Activated naive CD4-positive, alpha-beta T cell treated with Interleukin-2 at 50 U/mL for 16 hours (primary cell): ENCODE measurements at places on chromosomes 13 and 19.
A peak's percentile ranks its signal among the peaks of the same experiment; 100 is the strongest.

DNA sequence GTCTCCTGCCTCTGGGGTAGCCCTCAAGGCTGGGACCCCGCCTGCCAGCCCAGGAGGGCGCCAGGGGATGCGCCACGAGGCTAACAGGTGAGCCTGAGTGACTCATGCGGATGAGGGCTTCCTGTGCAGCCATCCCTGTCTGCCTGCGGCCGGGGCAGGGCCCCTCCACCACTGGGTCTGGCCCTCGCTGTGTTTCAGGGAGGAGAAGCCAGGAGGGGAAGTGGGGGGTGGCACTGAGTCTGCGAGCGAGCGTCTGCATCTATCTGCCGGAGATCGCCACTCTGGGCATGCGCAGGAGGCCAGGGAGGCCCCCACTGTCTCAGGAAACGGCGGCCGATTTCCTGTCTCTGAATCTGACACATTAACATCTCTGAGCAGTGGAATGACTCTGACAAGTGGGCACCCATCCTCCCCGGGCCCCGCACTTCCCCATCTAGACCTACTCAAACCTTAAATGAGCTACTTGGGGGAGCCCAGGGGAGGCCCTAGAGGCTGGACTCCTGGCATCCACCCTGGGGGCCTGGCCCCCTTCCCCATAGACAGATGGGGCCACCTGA is 19.7 kb downstream of the RFX1 start:
- peak; percentile 98 for DNase-seq

DNA sequence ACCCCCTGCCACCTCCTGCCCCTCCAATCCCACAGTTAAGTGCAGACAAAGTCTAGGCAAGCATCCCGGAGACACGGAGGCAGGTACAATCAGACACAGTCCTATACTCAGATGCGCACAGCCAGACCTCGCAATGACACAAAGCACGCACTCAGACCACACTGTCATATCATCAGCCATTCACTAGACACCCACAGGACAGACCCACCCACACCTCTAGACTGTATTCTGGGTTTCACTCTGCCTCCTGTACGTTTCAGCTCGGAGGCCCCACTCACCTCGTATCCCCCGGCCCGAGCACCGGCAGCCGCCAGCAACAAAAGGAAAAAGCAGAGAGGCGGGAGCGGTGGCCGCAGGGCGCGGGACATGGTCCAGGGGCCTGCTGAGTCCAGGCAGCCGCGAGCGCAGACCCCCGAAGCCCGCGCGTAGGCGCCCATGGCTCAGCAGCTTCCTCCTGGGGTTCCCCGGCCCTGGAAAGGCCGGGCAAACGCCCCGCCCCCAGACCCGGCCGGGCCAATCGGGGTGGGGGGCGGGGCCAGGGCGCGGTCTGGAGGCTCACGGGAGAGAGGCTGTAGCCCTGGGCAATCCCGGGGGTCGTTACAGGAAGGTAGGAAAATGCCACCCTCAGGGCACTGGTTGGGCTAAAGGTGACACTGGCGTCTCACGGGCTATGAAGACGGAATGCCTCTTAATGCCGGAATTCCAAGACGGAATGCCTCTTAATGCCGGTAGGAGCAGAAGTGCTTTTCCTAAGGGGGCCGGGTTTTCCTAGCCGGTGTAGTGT is at the start of the genes MAN2B1 and WDR83:
Gene MAN2B1 (minus strand): TSS at position 478 of the 784 bp plus-strand sequence. CDS start 41 bp downstream, at position 437.
Gene WDR83 (plus strand): TSS at position 543 of the 784 bp plus-strand sequence. CDS start 2,984 bp downstream, outside the sequence.
- peak; percentile 84 for DNase-seq

DNA sequence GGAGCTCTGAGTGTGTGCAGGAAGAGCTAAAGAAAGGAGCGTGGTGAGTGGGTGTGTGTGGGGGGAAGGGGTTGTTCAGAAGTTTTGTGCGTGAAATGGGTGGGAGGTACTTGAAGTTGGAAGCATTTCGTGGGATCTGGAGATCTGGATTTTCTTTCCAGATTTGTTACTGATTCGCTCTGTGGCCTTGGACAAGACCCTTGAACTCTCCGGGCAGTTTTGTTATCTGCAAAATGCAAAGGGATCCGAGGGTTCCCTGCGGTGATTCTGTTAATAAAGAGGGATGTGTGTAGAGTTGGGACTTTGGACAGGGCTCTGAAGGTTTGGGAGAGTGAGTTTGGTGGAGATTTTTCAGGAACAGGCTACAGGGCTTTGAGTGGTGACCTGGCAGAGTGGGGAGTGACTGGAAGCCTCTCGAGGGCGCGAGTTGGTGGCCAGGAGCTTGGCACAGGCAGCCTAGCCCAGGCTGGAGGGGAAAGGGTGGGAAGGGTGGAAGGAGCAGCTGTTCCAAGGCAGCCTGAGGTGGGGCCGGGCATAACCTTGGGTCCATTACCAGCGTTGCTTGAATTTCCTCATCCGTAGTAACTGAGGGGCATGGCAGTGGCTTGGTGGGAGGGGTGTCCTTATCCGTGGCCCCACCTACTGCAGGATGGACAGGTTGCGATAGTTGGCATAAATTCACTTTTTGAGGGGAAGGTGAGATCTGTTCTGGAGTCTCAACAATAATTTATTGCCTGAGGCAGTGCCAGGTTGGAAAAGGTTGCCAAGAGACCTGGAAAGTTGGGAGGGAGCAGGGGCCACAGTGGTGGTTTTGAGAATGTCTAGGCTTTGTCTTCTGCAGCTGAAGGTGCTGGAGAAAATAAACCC is 2.1 kb downstream of the ACTN4 start:
- no peak for DNase-seq

DNA sequence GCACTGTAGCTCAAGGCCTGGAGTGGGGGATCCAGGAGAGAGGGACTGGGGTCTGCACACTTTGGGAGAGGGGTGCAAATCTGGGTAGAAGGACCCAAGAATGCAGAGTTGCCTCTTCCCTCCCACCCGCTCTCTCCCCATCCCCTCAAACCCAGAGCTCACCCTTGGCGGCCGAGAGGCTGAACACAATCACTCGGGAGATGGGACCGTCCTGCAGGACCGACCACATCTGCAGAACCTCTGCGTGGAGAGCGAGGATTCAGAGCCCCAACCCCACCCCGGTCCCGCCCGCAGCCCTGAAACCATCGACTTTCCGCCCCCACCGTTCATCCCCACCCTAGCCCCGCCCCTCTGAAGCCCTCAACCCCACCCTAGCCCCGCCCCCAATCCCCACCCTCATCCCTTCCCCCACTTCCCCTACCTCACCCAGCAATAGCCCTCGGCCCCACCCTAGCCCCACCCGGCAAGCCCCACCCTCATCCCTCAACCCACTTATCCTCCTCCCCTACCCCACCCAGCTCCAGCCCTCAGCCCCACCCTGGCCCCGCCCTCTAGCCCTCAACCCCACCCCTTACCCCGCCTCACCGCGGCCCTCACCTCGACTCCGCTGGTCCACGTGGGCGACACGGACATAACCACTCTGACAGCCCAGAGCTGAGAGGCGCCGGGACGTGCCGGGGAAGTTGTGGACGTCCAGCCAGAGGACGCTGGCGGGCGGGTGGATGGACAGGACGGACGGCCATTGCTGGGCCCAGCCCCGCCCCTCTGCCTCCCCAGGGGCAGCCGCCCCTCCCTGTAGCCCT is 4.1 kb downstream of the KPTN start:
- no peak for DNase-seq

- peak; percentile 69 for DNase-seq
Measured at GRCh38 chr19:14450168-14450874, 17.2 kb downstream of the PKN1 start.

DNA sequence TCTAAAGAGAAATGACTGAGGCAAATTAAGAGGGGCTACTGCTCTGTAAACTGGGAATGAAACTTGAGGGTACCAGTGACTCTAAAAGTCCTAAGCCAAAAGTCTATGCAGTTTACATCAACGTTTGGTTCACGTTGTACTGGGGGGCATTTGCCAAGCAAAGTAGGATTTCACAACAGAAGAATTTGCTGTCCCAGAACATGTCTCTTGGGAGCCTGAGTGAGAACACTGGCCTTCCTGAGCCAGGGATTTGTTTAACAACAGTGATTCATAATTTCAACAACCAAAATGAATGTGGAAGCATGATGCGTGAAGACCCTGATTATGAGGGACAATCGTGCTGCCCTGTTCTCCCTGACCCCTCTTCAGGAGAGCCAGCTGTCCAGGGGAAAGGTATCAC is 178.0 kb downstream of the OXGR1 start:
- DNase-seq = no peak

- DNase-seq = no peak
Measured at GRCh38 chr13:53631511-53631910, 602.9 kb downstream of the OLFM4 start.

GRCh38 chr13:105255472-105255871 is 1280.0 kb downstream of the EFNB2 start:
- no peak for DNase-seq

- no peak for DNase-seq
Measured at GRCh38 chr19:5926641-5927440, 12.8 kb downstream of the CAPS start.

DNA sequence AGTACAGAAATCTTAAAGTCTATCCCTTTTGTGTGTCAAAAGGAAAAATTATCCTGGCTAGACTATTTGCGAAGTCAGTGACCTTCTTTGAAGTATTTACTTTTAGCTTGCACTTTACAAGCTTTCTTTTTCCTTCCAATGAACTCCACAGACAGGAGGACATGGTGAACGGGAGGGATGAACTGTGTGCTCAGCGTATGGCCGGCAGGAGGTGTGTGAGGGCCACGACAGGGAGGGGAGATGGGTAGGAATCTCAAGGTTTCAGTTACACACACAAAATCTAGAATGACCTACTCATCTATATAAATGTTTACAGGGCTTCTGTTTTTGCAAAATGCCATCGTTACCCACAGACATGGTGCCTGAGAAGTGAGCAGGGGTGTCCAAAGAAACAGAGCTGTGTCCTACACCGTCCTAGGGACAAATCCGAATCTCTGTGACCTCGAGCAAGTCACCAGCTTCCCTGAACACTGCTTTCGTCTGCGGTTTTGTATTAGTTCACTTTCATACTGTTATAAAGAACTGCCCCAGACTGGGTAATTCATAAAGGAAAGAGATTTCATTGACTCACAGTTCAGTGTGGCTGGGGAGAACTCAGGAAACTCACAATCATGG is 537.2 kb downstream of the LIG4 start:
- no peak for DNase-seq

DNA sequence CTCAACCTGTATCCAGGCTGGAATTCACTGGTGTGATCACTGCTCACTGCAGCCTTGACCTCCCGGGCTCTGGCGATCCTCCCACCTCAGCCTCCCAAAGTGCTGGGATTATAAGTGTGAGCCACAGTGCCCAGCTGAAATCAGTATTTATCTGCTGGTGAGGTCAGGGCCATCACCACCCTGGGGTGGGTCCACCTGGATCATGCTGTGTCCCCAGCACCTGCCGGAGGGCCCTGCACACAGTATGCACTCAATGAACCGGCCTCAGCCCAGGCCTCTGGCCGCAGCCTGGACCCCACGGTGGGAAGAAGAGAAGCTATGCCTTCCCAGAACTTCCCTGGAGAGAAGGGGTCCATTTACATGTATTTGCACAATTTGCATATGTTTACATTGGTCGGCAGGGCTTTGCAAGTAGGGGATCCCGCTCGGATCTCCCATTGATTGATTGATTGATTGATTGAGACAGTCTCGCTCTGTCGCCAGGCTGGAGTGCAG is 2.6 kb upstream of the SLC5A5 start:
- no peak for DNase-seq

DNA sequence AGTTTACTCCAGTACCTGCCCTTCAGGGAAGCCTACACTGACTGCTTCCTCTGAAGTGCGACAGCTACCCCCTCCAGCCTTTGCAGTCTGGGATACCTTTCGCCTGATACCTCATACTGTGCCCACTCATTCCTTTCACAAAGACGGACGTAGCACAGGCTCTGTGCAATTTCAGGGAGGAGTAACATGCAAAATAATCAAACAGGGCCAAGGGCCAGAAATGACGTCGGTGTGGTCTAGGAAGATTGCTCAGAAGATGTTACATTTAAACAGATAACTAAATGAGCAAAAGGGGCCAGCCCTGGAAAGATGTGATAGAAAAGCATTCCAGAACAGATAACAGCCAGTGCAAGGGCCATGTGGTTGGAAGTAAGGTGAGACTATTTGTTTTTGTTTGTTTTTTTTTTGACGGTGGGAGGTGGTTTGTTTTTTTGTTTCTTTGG is 6.6 kb upstream of the DDX39A start:
- no peak for DNase-seq

DNA sequence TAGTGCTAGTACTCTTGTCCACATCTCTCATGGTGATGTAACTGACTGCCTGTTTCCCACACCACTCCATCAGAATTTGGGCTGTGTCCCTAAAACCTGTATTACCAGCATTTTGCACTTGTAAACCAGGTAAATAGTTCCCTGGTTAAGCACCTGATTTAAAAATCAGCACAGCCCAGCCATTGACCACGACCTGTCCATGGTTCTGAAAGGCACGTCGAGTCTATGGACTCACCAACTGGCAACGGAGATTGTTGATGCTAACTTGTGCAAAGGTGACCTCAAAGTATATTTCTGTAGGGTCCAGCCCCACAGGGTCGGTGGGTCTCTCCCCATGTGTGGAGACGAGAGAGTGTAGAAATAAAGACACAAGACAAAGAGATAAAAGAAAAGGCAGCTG is 46.7 kb upstream of the ZNF835 start:
- no peak for DNase-seq

GRCh38 chr13:79541426-79542049 is 60.6 kb downstream of the NDFIP2 start:
- no peak for DNase-seq

- no peak for DNase-seq
Measured at GRCh38 chr13:96837809-96838208, 156.5 kb downstream of the OXGR1 start.

DNA sequence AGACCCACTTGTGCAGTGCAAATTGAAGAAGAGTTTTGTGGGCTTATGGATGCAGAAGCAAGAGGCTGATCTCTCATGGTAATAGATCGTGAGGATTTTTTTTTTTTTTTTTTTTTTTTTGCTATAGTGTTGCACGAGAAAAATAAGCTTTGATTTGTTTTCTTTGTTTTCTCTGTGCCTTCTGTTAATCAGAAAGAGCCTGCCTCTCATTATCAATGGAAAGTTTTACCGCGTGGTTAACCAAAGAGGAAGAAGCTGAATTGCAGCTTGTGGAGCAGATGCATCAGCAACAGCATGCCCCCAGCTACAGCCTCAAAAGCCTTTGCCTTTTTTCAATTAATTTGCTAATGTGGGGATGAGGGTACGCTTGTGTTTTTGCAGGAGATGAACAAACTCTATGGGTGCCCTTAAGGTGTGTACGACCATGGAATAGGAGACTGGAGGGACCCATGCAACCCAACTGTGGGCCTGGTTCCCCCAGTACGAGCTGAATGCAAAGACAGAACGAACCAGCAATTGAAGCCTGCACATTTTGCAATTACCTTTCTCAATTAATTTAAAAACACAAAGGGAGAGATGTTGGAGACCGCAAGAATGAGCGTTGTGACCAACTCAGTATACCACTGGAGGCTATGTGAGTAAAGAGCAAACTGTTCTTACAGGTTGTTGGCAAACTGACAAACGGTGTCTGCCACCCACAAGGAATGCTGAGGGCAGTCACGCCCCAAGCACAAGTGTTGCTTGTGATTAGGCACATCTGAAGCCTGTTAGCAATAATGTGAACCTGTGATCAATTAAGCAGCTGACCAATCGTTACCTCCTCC is 58.6 kb upstream of the SPRY2 start:
- no peak for DNase-seq

GRCh38 chr19:10364644-10365043 is 15.7 kb downstream of the TYK2 start:
- no peak for DNase-seq
